Osteocyte (in vitro differentiated cells): ENCODE measurements at places on chromosomes 7 and 10.

- no peak for DNase-seq
Measured at GRCh38 chr7:19560111-19560883, 148.5 kb downstream of the POLR1F start.

DNA sequence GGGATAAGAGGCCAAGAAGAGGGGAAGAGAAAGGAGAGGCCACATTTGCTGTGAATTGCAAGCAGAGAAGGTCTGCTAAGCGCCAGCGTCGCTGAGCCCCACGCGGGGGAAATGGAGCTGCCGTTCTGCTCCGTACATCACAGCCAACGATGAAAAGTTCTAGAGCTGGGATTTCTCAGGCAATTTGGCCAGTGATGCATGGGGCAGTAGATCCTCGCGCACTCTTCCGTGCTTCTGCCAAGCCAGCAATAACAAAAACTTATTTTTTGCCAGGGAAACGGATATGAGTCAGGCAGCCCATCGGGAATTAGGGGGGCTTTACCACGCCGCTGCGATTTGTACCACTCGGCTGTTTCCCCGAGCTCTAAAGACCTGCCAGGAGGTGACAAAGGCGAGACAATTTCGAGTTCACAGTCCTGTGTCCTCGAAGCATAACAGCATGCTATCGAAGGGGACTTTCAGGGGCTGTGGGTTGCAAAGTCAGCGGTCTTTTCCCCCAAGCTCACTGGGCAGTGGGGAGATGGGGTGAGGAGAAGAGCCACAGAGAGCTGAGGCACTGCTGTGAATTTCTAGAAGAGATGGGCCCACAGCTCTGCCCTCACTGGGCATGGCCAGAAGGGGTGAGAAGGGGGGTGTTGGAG lies 30.0 kb upstream of the SLF2 start:
- no peak for DNase-seq

- DNase-seq: no peak
Measured at GRCh38 chr7:11689096-11689495, 142.9 kb downstream of the THSD7A start.

- no peak for DNase-seq
Measured at GRCh38 chr7:75856536-75856935, 22.3 kb upstream of the RHBDD2 start.

DNA sequence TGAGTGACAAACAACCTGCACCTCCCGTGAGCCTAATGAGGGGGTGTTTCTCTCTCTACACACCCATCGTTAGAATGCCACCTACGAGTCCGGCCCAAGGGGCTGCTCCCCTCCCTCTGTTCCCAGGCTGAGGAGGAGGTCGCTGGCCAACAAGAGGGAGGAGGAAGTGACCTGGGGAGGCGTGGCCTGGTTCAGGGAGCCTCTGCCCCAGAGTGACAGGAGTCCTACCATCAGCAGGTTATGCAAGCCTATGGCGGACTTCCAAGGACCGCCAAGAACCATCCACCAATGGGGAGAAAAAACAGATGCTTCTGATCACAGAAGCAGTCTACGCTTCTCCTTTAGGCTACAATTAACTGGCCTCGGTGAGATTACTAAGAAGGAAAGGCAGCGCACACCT lies 12.3 kb upstream of the EGFR start:
- DNase-seq: no peak

DNA sequence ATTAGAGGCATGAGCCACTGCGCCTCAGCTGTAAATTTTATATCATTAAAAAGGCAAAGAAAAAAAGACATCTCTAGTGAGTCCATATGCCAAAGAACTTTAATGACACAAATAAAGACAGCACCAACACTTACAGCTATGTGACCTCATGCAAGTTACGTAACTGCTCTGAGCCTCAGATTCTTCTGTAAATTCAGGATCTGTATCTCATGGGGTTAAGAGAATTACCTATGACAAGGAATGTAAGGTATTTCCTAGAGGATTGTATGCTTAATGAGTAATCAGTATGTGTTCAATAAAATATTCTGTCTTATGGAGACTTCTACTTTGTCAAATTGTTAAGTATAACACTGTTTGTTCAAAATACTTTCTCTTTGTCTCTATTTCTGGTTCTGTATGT lies 274.0 kb upstream of the GLI3 start:
- no peak for DNase-seq

DNA sequence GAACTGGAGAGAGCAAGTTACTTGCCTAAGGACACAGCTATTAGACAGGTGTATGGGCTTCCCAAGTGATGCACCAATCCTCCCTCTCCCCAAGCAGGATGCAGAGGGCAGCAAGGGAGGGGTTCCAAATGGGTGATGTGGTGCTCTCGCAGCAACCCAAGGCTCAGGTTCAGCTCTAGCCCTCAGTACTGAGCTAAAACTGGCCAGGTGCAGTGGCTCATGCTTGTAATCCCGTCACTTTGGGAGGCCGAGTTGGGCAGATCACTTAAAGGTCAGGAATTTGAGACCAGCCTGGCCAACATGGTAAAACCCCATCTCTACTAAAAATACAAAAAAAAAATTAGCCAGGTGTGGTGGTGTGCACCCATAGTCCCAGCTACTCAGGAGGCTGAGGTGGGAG lies 40.7 kb downstream of the GPRIN2 start:
- DNase-seq: peak; percentile 80

GRCh38 chr7:12965767-12966166 lies 278.3 kb downstream of the ARL4A start:
- DNase-seq: no peak

GRCh38 chr10:129523723-129524316 lies 56.8 kb downstream of the MGMT start:
- peak; percentile 71 for DNase-seq

DNA sequence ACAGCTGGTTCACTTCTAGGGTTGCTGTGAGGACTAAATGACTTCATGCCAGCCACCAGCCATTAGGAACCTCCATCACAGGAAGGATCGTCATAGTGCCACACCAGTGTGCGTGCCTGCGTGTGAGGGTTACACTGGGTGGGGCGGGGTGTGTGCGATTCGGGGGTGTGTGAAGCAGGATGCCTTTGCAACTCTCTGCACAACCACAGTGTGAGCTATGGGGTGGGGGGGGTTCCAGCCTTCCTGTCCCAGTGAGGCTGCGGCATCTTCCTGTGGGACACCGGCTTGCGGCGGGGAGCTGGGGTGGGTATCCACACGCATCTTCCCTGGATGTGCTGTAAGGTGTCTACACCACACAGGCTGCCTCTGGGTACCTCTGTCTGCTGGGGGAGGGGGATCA lies 6.9 kb upstream of the ELFN1 start:
- DNase-seq: no peak

DNA sequence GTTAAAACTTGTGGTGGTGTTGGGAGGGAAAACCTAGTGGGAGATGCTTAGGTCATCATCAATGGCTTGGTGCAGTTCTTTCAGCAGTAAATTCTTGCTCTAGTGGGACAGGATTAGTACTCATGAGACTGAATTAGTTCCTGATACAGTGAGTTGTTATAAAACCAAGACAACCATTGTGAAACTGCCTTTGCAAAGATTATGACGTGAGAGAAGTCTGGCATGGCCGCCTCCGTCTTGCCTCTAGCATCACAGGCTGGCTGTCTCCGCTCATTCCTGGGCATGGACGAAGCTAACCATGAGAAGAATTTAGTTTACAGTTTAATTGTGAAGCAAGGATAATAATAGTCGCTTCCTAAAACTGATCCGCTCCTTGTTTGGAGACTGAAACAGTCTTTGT lies 186.4 kb downstream of the KIF20B start:
- no peak for DNase-seq

- no peak for DNase-seq
Measured at GRCh38 chr7:153190452-153190851, 430.9 kb downstream of the ACTR3B start.

DNA sequence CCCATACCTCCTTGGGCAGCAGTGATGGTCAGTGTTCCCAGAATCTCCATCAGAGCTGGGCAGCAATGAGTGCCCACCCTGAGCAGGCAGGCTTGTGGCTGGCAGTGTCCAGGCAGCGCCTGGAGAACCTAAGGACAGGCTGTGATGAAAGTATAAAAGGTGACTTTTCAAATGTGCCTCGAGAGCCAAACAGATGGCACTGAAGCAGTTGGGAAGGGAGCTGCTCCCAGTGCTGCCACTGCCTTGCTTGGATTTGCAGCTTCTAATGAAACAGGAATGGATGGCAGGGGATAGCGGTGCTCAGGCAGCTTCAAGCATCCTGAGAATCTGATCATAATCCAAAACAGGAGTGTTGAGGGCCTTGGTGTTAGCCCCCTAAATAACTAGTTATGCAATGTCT lies 179.8 kb upstream of the AOAH start:
- DNase-seq: no peak

GRCh38 chr7:145036604-145037405 lies 201.0 kb upstream of the TPK1 start:
- DNase-seq: no peak

- DNase-seq: no peak
Measured at GRCh38 chr7:33919449-33919848, 14.1 kb downstream of the BMPER start.

DNA sequence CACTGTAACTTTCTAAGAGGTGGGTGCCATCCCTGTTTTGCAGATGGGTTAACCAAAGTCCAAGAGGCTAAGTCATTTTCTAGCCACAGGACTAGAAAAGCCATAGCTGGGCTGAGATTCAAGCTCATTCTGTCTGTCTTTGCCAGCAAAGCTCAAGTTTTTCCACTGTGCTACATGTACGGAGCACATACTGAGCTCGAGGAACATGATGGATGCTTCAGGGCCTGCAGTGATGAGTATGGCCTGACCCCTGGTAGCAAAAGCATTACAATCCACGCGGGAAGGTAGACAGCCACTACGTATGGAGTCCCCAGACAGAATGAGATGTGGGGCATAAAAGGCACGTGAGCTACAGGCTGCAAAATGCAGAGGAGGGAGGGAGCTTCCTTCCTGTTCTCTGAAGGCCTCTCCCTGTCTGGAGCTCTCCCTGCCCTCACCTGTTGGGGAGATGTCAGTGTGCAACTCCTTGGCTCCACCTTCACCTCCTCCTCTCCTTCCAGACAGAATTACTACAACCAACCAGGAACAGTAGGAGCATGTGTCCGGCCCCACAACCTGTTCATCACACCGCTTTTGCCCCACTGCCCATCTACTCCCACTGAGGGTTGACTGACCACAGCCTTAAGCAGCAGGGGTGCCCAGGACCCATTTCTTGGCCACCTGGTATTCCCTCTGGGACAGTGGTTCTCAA lies 16.4 kb downstream of the ITPRIP start:
- DNase-seq: no peak

DNA sequence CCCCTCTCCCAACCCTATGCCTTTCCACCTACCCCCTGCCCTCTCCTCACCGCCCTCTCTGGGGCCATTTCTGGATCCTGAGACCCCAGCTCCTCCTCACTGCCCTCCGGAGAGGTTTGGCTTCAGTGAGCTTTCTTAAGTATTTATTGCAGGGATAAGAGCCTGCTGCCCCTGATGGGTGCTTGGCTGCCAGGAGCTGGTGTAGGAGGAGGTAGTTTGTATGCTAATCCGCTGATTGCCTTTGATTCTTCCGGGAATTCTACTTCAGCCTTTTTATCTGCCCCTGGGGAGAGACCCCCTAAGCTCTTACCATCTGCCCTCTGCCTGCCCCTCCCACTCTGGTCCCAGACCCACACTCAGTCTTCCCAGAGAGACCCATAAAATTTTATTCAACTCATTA lies 263.5 kb upstream of the PODXL start:
- no peak for DNase-seq

DNA sequence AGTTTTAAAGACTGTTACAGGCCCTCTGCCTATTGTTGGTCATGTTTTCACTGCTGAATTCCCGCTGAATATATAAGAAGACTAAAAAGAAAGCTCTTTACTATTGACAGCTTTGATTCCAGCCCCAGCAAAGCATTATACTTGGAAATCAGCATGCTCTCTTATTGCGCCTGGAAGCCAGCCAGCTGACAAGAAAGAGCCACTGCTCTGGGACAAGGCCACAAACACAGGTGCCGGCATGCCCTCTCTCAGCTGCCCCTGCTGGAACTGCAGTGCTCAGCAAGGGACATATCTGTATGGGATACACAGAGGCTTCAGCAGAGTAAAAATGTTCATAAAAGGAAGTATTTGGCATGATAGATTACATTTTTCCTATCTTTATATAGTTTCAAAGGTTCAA lies 523.9 kb downstream of the ADRA2A start:
- no peak for DNase-seq

DNA sequence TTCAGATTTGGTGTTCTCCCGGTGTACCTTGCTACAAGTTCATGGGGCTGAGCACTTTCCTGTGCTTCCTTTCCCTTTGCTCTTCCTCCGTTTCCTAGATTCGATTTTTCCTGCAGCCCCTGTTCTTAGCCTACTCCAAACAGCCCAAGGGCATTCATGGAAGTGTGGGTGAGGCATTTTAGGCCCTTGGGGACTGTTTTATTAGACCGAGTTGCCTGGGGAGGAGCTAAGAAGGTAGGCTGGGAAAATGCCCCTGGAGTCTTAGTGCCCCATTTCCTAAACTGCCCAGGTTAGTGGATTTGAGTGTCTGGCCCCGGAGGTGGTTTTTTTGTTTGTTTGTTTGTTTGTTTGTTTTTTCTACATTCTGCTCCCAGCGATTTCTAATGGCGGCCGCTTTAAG lies 1.8 kb downstream of the LRMDA start:
- DNase-seq: no peak

GRCh38 chr10:87531908-87532622 lies 27.4 kb downstream of the MINPP1 start:
- DNase-seq: no peak

DNA sequence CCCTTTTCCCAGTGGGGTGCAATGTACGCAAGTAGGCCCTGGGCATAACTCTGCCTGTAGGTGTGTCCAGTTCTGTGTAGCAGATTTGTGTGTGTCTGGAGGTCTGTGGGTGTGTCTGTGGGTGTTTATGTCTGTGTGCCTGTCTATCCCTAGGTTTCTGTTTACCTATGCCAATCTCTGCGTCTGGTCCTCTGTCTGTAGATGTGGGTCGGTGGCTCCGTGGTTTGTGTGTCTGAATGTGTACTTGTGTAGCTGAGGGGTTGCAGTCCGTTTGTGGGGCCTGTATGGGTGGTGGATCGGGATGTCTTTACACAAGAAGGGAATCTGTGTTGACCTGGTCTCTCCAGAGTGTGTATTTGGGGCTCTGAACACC lies 932 bp downstream of the NYAP1 start:
- DNase-seq: no peak

- no peak for DNase-seq
Measured at GRCh38 chr10:51092402-51092801, 18.1 kb downstream of the PRKG1 start.
